ENCODE measurements at places on chromosomes 16 and 17.

- no peak for DNase-seq
Measured at GRCh38 chr17:58400826-58401225, 16.5 kb downstream of the RNF43 start.

DNA sequence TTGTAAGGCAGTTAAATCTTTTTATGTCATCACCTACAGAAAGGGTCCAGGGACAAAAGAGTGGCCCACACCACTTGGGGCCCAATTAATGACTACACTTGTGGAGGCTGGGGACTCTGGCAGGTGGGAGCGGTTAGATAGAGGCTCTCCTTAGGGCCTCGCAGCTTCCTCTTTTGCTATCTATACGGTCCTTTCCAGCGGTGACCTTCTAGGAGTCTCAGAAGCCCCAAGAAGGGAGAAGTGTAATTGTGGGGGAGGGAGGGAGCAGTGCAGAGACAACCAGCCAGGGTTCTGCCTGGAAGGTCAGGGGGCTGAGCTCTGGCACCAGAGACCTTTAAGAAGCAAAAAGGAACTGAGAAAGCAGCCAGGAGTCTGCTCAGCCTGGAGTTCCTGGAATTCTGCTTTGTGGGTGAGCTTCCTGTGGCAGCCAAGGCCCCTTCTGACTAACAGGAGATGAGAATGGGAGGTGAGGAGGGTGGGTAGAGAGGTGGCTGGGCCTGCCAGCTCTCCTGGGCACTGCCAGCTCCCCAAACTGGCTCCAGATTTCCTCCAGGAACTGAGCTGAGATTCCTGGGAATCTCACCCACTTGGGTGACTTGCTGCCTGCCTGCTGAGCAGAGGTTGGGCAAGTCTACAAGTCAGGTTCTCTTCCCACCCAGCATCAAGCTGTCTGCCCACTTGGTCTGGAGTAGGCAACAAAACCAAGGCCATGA is 16.3 kb upstream of the MAP3K14 start:
- no peak for DNase-seq

GRCh38 chr16:64171632-64172031 is 950.2 kb downstream of the CDH11 start:
- DNase-seq, result no peak

DNA sequence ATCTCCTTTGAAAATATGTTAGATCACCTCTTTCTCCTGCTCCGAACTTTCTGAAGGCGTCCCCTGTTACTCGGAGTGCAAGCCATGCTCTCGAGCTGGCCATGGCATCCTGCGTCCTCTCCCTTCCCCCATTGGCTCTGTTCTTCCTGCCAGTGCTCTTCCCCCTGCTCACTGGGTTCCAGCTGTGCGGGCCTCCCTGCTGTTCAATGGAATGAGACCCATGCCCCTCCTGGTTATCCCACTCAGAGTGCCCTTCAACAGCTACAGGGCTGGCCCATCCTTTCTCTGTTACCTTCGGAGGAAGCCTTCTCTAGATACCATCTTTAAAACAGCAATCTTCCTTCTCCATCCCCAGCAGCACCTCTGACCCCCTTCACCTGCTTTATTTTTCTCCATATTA is 504.3 kb downstream of the MAF start:
- no peak for DNase-seq

GRCh38 chr17:27585792-27586191 is 45.2 kb upstream of the LGALS9 start:
- no peak for DNase-seq

GRCh38 chr17:4610162-4610561 is 25.8 kb downstream of the SMTNL2 start:
- no peak for DNase-seq

DNA sequence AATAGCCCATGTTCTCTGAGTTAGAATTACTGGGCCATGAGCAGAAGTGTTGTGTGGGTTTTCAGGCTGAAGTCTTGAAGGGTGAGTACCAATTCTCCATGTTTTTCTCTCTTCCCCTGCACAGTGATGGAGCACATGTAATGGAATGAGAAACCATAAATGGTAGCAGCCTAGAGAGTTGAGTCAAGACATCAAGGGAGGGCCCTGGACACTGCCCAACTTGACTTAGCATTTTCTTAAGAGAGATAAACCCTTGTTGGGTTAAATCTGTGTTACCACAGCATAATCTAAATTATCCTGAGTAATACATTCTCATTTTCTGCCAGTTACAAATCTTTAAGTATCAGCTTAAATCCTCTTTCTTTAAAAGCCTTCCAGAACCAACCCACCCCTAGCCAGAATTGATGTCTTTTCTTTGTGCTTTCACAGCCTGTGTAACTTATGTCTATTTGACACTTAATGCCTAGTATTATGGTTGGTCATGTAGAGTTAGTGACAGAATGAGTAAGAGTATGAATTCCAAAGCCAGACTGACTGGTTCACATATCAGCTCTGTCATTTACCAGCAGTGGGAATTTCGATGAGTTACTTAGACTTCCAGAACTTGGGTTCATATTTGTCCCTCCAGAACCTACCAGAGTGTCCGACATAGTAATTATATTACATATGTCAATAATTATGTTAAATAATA is 27.0 kb upstream of the RGS9 start:
- DNase-seq, result no peak

GRCh38 chr16:85931596-85932402 is 32.8 kb downstream of the IRF8 start:
- no peak for DNase-seq

- no peak for DNase-seq
Measured at GRCh38 chr17:81734405-81735263, 22.6 kb downstream of the SLC25A10 start.

- DNase-seq, result no peak
Measured at GRCh38 chr17:55086635-55087058, 118.1 kb downstream of the STXBP4 start.

DNA sequence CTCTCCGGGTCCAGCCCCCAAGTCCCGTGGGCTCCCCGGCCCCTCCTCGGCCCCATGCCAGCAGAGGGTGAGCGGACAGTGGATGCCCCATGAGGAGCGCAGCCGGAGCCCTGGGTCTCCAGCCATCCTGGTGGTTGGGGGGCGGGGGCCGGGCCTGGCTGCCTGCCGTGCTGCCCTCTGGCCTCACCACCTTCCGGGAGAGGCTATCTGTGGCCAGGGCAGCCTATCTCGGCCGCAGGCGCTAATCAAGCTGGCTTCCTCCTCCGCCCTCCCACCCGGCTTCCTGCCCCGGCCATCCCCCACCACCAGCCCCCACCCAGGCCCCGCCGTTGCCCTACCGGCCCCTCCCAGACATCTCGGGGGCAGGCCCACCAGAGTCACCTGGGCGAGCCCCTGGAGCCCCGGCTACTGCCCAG is 46.8 kb downstream of the ZFPM1 start:
- no peak for DNase-seq

- DNase-seq, result no peak
Measured at GRCh38 chr16:1909561-1910231, 8.5 kb downstream of the HS3ST6 start.

DNA sequence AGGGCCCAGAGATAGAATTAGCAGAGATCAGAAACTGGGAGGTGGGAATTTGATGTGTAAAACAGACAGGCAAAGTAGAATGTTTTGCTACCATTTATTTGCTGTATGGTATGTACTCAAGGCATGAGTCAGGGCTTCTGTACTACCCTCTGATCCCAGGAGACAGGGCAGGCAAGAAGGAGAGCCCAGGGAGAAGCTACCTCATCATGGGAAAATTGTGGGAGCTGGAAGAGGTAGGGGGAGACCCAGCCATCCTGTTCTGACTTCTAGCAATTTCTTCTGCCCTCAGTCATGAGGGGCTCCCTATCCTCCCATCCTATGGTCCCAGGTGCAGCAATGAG is 1.7 kb upstream of the PIGS start:
- DNase-seq, result no peak

DNA sequence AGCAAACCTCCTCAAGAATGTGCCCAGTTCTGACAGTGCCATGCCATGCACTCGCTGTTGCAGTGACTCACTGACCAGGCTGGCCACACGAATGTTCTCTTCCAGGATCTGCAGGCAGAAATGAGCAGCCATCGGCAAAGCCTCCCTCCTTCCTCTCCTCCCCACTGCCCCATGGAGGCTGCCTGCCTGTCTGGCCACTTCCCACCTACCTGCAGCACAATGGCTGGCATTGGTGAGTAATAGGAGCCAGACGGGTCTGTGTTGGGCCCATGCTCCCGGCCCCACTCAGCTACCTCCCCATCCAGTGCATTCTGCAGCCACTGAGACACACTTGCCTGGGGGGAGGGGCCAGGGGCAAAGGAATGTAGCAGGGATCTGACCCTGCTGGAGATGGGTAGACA is 2.8 kb upstream of the MATCAP1 start:
- no peak for DNase-seq

- DNase-seq, result no peak
Measured at GRCh38 chr17:72510351-72511016, 389.7 kb downstream of the SOX9 start.

DNA sequence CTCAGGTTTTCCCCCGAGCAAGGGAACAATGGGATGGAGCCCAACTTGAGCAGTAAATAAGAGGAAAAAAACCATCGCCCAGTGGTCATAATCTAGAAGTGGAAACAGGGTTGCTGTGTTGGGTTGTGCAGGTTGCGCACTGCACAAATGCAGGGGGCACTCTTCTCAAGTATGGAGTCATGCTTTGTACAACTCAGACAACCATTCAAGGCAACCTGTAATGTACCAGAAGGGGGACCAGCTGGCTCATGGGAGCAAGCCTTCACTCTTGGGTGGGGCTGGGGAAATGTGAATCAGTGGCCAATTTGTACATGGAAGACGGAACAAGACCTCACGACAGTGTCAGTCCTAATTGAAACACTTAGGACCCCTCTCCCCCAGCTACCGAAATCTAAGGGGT is 23.9 kb upstream of the LITAF start:
- no peak for DNase-seq

GRCh38 chr17:2897605-2898004 is 101.4 kb downstream of the RAP1GAP2 start:
- no peak for DNase-seq

GRCh38 chr17:32265192-32265923 is at the start of gene RHBDL3:
Gene RHBDL3, plus strand, starts transcription at chr17:32265832. Its CDS starts 358 bp downstream, at chr17:32266190.
- peak; percentile 28 for DNase-seq

DNA sequence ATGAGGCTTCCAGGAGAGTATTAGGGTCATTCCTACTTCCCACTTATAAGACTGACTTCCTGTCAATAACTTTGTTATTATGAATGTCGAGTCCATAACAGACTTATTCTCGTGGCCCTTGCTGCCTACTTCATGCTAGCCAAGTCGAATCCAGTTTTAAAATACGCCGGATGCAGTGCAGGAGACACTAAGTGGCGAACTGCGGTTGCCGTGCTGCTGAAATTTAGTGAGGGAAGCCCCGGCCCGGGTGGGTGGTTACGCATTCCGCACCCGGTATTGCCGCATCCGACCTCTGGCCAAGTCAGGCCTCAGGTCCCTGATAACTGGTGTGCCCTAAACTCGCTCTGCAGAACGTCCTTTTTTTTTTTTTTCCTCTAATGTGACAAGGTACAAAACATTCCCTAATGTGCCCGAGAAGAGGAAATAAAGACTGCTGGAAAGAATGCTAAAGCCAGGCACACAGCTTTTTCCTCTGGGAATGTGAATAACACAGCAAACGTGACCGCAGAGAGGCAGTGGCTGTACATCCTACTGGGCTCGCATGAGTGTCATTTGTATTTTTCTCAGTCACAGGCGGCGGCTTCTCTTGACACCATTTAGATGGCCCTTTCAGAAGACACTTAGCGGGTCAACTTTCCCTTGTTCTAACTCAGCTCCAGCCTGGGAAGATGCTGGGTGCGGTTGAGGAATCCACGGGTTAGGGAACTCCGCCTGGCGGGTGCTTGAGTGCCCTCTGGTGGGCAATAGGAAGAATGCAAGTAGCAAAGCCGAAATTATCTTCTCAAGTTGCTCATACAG is 7.1 kb upstream of the AKTIP start:
- DNase-seq, result peak; percentile 19

GRCh38 chr17:33199571-33200510 is 93.3 kb downstream of the ASIC2 start:
- no peak for DNase-seq

DNA sequence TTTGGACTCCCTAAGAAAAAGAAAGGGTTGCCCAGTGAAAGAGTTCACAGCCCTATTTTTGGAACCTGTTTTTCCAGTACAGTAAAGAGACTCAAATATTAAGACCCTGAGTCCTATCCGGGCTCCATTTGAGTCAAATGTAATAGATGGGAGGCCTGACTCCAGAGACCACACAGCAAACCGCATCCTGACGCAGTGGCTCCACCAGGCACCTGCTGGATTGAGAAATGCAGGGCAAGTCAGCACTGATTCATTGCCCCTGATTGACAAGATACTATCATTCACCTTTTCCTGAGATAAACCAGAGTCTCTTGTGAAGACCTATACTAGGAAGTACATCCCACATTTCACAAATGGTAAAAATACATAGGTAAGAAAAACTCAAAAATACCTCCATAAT is 715.7 kb upstream of the SOX9 start:
- DNase-seq, result no peak

GRCh38 chr16:3608069-3608468 is 3.3 kb downstream of the SLX4 start:
- no peak for DNase-seq

GRCh38 chr16:87489434-87490045 is 3.3 kb downstream of the ZCCHC14 start:
- DNase-seq, result no peak

GRCh38 chr17:79036181-79036580 is 12.2 kb downstream of the C1QTNF1 start:
- no peak for DNase-seq

GRCh38 chr17:74457146-74457819 is 9.2 kb upstream of the CD300A start:
- DNase-seq, result peak; percentile 70

GRCh38 chr16:78871241-78871640 is 729.3 kb downstream of the MAF start:
- no peak for DNase-seq

DNA sequence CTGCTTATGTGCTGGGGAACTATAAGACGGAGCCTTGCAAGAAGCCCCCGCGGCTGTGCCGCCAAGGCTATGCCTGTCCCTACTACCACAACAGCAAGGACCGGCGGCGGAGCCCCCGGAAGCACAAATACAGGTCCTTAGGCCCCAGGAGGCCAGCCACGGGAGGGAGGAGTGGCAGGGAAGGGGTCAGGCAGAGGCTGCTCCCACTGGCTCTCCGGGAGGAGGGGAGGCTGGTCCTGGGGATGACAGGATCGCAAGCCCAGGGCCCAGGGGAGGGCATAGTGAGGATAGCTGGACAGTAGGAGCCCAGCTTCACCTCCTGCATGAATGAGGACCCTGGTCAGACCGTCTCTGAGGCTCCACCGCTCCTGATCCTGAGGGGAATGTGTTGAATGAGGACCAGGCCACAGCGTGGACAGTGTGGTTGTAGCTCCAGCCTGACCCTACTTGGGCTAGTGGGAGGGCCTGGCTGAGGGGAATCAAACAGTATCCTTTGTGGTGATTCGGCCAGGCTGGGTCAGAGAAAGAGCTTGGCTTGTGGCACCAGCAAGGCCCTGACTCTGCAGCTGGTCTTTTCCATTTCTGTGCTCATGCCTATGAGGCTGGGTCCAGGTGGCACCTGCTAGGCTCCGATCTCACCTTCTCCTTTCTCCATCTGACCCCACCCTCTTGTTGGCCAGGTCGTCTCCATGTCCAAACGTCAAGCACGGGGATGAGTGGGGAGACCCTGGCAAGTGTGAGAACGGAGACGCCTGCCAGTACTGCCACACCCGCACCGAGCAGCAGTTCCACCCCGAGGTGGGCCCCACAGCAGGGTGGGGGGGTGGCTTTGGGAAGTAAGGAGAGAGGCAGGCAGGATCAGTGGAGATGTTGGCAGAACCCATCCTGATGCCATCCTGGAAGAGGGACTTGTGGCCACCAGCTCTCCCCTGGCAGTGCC is 28.7 kb downstream of the UNK start:
- DNase-seq, result no peak
